ENCODE measurements at places on chromosomes 5 and 9. TPM values are rescaled to one million over a fixed set of nuclear protein-coding genes. Genes with fewer than 3 reads are reported as not detected.

MELK gene
- 19.9 TPM for polyA plus RNA-seq

ERMP1 gene
- polyA plus RNA-seq, result 24.6 TPM

ANGPTL2 gene
- 31.2 TPM for polyA plus RNA-seq

GALNT12 gene
- polyA plus RNA-seq, result 21.0 TPM

FNIP1 gene
- 21.2 TPM for polyA plus RNA-seq

SPAAR gene
- polyA plus RNA-seq, result 4.2 TPM

SH3TC2 gene
- polyA plus RNA-seq, result 1.4 TPM

DNA sequence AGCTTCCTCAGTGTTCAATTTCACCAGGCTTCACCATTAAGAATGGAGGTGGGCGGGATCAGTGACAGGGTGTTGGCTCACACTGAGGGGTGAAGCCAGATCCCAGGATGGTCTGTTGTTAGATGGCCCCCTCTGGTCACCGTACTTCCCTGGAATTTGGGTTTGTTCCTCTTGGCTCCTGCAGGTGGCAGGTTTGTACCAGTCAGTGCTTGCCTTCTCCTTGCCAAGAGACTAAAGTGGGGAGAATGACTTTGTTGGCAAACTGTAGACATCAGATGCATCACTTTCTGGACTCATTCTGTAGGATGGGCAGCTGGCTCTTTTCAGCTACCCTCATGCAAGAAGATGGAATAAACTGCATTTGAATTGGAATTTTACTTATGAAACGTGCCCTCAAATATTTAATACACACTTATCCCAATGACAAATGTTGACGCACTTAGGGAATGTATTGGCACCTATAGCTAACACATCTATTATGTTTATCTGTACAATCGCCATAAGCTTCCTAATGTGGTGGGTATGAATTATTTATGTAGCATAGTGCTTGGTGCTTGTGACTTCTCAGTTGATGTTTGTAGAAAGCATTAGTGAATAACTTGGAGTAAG lies 31.4 kb upstream of the ANKRD55 start:
- DNase-seq, result no peak

DNA sequence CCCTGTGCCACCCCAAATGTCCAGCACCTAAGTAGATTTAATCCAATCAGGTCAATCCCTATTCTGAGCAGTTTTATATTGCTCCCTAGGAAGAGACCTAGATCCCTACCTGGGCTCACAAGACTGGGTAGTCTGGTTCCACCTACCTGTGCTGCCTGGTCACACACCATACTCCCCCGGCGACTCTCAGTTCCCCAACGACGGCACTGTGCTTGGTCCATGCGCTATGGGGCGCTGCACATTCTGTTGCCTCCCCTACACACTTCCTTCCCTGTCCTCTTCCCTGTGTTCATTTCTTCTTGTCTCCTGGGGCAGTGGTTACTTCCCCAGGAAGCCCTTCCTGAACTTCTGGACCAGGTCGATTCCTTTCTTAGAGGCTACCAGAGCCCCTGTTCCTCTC lies 109.9 kb upstream of the IL12B start:
- DNase-seq, result no peak

DNA sequence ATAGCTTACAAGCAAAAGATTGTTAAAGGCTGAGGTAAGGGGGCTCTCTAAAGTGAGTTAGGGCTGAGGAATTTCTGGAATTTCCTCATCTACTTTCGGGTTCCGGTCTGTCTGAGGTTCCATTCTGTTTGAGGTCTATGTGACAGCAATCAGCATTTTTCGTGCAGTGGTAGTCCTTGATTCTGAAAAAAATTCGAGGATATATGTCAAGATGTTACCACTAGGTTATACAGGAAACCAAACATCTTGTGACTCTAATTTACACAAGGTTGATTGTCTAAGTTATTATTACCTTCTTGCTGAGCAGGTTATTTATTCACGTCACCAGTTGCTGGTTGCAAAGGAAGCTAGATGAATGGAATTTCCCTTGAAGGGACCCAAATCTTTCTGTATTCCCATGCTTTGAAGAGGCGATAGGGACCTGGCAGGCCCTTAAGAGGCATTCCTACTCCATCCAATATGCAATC lies 35.2 kb downstream of the RLN2 start:
- DNase-seq, result peak; percentile 4

DNA sequence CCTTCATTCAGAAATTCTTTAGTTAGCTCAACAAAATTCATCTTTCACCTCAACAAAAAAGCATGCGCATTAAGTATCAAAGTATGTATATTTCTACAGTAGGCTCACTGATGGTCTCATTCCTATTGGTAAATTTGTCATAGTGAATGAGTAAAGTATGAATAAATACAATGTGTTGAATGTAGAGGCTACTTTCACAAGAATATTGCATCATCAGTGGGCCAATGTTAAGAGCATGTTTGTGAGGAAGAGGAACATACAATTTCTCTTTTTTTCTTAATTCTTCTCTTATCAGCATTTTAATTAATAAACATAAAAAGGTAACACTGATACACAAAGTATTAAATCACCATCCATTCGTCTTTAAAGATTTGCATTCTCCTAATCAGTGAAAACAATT lies 505.1 kb downstream of the CETN3 start:
- DNase-seq, result no peak

DNA sequence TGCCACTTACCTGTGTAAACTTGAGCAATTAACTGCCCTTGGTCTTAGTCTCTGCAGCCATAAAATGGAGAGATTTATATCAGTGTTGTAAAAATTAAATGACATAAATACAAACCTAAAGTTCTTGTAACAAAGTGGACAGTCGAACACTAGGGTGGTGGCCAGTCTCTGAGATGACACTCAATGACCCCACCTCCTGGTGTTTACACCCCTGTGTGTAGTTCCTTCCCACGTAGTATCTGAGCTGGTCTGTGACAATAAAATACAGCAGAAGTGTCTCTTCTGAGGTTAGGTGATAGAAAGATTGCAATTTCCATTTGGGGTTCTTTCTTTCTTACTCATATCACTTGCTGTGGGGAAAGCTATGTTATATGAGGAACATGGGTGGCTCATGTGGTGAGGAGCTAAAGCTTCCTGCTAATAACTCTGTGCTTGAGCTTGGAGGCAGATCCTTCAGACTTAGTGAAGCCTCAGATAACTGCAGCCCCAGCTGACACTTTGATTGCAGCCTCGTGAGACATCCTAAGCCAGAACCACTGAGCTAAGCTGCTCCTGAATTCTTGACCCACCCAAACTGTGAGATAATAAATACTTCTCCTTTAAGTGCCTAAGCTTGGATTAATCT lies 173.4 kb upstream of the CHD1 start:
- DNase-seq, result no peak

- no peak for DNase-seq
Measured at GRCh38 chr5:14156650-14157492, 13.7 kb downstream of the TRIO start.

DNA sequence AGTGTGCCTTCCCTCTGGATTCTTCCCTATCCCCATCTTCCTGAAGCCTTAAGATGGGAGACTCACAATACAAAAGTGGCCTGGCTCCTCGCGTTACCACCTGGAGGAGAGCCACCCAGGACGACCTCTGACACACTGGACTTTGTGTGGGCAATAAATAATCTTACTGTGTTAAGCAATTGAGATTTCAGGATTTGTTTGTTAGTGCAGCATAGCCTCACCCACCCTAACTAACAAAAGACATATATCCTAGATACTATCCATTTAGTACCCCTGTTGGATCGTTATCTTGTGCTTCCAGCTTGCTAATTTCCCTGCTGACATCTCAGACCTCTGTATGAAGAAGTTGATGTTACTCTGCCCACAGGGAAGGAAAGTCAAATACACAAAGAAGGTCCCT lies 7.9 kb downstream of the GABBR2 start:
- no peak for DNase-seq

DNA sequence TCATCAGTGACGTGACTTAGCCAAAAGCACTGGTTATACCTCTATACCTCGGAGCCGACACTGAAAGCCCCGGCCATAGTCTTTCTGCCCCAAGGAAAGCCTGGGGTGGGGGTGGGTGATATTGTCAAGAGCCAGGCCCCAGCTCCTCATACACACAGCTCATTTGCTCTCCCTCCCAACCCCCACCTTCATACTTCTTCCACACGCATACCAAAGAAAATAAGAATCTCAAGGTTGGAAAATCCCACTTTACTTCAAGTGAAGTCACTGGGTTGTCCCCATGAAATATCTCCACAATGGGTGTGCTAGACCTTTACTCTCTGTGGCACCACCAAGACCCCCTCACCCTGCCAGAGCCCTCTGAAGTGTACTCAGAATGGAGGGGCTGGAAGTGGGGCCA lies 27.1 kb upstream of the MGAT1 start:
- no peak for DNase-seq

DNA sequence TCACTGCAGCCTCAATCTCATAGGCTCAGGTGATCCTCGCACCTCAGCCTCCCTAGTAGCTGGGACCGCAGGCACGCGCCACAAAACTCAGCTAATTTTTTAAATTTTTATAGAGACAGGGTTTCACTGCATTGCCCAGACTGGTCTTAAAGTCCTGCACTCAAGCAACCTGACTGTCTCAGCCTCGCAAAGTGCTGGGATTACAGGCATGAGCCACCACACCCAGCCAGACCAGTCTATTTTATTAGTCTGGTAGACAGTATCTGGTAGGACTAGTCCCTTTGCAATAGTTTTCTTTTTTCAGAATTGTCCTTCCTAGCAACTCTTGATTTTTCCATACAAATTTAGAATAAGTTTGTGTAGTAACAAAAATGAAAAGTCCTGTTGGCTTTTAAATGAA lies 14.1 kb upstream of the GPR150 start:
- no peak for DNase-seq

Measured in right lung (tissue), 10 donors.